ENCODE measurements at places on chromosomes 7 and 10.

DNA sequence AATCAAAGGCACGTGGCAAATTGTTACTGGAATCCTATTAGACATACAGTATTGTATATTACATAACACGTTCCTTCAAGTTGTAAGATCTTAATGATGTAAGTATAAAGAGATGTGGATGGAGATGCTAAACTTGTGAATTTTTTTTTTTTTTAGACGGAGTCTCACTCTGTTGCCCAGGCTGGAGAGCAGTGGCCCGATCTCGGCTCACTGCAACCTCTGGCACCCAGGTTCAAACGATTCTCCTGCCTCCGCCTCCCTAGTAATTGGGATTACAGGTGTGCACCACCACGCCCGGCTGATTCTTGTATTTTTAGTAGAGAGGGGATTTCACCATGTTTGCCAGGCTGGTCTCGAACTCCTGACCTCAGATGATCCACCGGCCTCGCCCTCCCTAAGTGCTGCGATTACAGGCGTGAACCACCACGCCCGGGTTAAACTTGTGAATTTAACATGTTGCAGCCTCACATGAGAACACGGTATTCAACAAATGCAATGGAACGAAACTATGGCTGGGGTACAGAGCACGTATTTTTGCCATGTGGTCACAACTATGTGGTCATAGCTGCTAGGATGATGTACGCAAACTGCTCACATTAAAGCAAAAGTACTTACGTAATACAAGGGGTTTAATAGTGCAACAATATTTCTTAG is 818 bp upstream of the SUPV3L1 start:
- DNase-seq, result peak; percentile 45

GRCh38 chr7:80312139-80312661 is 177.6 kb downstream of the GNAI1 start:
- DNase-seq, result peak; percentile 77

- DNase-seq, result no peak
These were observed 189.3 kb upstream of the LYZL2 start for GRCh38 chr10:30818854-30819253.

DNA sequence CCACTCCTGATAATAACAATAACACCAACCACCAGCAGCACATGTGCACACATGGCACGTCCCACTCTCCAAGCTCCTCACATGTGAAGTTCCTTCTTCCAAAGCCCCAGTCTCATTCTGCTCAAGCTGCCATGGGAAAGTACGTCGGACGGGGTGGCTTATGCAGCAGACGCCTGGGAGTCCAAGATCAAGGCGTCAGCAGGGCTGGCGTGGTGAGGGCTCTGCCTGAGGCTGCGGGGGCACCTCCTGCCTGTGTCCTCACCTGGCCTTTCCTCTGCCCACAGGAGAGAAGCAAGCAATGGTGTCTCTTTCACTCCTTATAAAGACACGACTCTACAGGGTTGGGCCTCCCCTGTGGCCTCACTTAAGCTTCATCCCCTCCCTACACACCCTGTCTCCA is 68.8 kb upstream of the INSIG1 start:
- DNase-seq, result no peak

- peak; percentile 13 for DNase-seq
These were observed 110.8 kb upstream of the LRGUK start for GRCh38 chr7:134016223-134016941.

GRCh38 chr7:53485354-53485753 is 449.9 kb downstream of the POM121L12 start:
- DNase-seq, result no peak

All from NCI-H774 (cell line).